A549 treated with dexamethasone at 1 μM for 4 hours (cell line): ENCODE measurements at places on chromosomes 5 and 9. TPM values are rescaled to one million over a fixed set of nuclear protein-coding genes. Genes with fewer than 3 reads are reported as not detected.

Gene OCLN
- total RNA-seq: 10.8 to 12.9 TPM (median 10.9 TPM) in 5 replicates

Gene NMUR2
- 0.05 to 0.22 TPM (median 0.11 TPM) in 3 of 5 replicates, not detected in the others for total RNA-seq

Gene KCNT1
- total RNA-seq: 0.07 TPM in 1 of 5 replicates, not detected in the others

Gene SLC6A19
- total RNA-seq: 0.32 to 0.66 TPM (median 0.64 TPM) in 5 replicates

Gene TNFSF15
- total RNA-seq: 0.06 to 0.11 TPM (median 0.07 TPM) in 5 replicates

Gene CFAP77
- 0.05 to 0.22 TPM (median 0.07 TPM) in 3 of 5 replicates, not detected in the others for total RNA-seq

Gene TXNDC8
- not detected in 5 replicates for total RNA-seq

Gene TIMD4
- 0.60 to 1.6 TPM (median 1.5 TPM) in 5 replicates for total RNA-seq

Gene TPPP
- 5.4 to 9.8 TPM (median 8.1 TPM) in 5 replicates for total RNA-seq

Gene PCBD2
- 9.4 to 11.3 TPM (median 10.8 TPM) in 5 replicates for total RNA-seq

Gene FOXD4
- total RNA-seq: 0.20 to 0.66 TPM (median 0.34 TPM) in 5 replicates

Gene ROPN1L
- 1.7 to 2.2 TPM (median 2.0 TPM) in 5 replicates for total RNA-seq

Gene FSTL4
- 4.2 to 6.0 TPM (median 4.9 TPM) in 5 replicates for total RNA-seq

Gene HTR1A
- total RNA-seq: not detected in 5 replicates

Gene BHMT
- not detected in 5 replicates for total RNA-seq

Gene BRINP1
- total RNA-seq: 0.11 to 0.39 TPM (median 0.20 TPM) in 5 replicates

Gene TAF11L10
- not detected in 5 replicates for total RNA-seq

Gene SCGB3A2
- not detected in 5 replicates for total RNA-seq

Gene ANKRD55
- total RNA-seq: 0.06 TPM in 1 of 5 replicates, not detected in the others

Gene AHRR
- total RNA-seq: 3.8 to 5.5 TPM (median 5.4 TPM) in 5 replicates

Gene SOHLH1
- total RNA-seq: 0.06 to 0.11 TPM in 2 of 5 replicates, not detected in the others

Gene PDCD1LG2
- 0.08 to 0.25 TPM (median 0.18 TPM) in 5 replicates for total RNA-seq

Gene SLC6A18
- not detected in 5 replicates for total RNA-seq

Gene NUTM2F
- not detected in 5 replicates for total RNA-seq

Gene DIRAS2
- total RNA-seq: 0.02 TPM in 2 of 5 replicates, not detected in the others

Gene EFNA5
- total RNA-seq: 14.7 to 30.2 TPM (median 27.7 TPM) in 5 replicates

Gene SLC27A6
- 0.07 to 0.08 TPM (median 0.08 TPM) in 4 of 5 replicates, not detected in the other for total RNA-seq

Gene HMGXB3
- 27.9 to 37.0 TPM (median 35.0 TPM) in 5 replicates for total RNA-seq

Gene RETREG1
- total RNA-seq: 2.3 to 4.2 TPM (median 3.0 TPM) in 5 replicates

Gene SLCO4C1
- 0.02 TPM in 1 of 5 replicates, not detected in the others for total RNA-seq

Gene PCSK5
- 1.6 to 2.3 TPM (median 2.1 TPM) in 5 replicates for total RNA-seq

Gene VCAN
- total RNA-seq: 7.9 to 12.6 TPM (median 12.2 TPM) in 5 replicates

Gene ZNF454
- not detected in 5 replicates for total RNA-seq

Gene FBP2
- total RNA-seq: 0.09 TPM in 1 of 5 replicates, not detected in the others

Gene TMOD1
- 1.6 to 2.0 TPM (median 1.7 TPM) in 5 replicates for total RNA-seq

Gene LAMC3
- 1.2 to 2.2 TPM (median 2.1 TPM) in 5 replicates for total RNA-seq

Gene PLCXD3
- total RNA-seq: 0.09 to 0.22 TPM (median 0.20 TPM) in 5 replicates

Gene SH3GL2
- total RNA-seq: 0.05 to 0.17 TPM (median 0.08 TPM) in 5 replicates

Gene RACK1
- total RNA-seq: 3,273 to 3,793 TPM (median 3,359 TPM) in 5 replicates

Gene PCDH12
- 0.01 to 0.06 TPM (median 0.02 TPM) in 3 of 5 replicates, not detected in the others for total RNA-seq

Gene PCDHGC4
- not detected in 5 replicates for total RNA-seq

Gene PCDHA12
- 2.8 to 3.7 TPM (median 2.9 TPM) in 5 replicates for total RNA-seq

Gene KCNV2
- not detected in 5 replicates for total RNA-seq

Gene C5orf63
- 3.0 to 5.9 TPM (median 3.7 TPM) in 5 replicates for total RNA-seq

Gene INSL4
- 14.0 to 17.1 TPM (median 15.9 TPM) in 5 replicates for total RNA-seq

Gene FBXO38
- 16.9 to 21.4 TPM (median 19.7 TPM) in 5 replicates for total RNA-seq
